ENCODE measurements at places on chromosomes 6 and 20. TPM values are rescaled to one million over a fixed set of nuclear protein-coding genes. Genes with fewer than 3 reads are reported as not detected.

The ZC3H12D gene
- not detected for total RNA-seq

The HLA-DMB gene
- 0.65 TPM for total RNA-seq

The SIRPB2 gene
- total RNA-seq = not detected

The VTA1 gene
- 34.4 TPM for total RNA-seq

The PRPH2 gene
- total RNA-seq = 0.33 TPM

The ADGRG6 gene
- total RNA-seq = 66.2 TPM

The KCNK15 gene
- 1.8 TPM for total RNA-seq

The TMEM14B gene
- 48.9 TPM for total RNA-seq

The RIPOR3 gene
- total RNA-seq = 0.63 TPM

The TRPC4AP gene
- total RNA-seq = 94.4 TPM

The C6orf132 gene
- total RNA-seq = 22.6 TPM

The RAB22A gene
- 11.3 TPM for total RNA-seq

The AKAP12 gene
- total RNA-seq = 137 TPM

The PAK5 gene
- total RNA-seq = not detected

The HSPA1B gene
- 83.3 TPM for total RNA-seq

The NKX2-4 gene
- not detected for total RNA-seq

The ETV7 gene
- total RNA-seq = 0.33 TPM
